ENCODE measurements at places on chromosomes 12 and 14. TPM values are rescaled to one million over a fixed set of nuclear protein-coding genes. Genes with fewer than 3 reads are reported as not detected.

TSPAN19 gene
- total RNA-seq, result not detected

SMIM41 gene
- total RNA-seq, result not detected

LTBR gene
- total RNA-seq, result 12.1 TPM

ANKRD9 gene
- 10.0 TPM for total RNA-seq

PLA2G1B gene
- 0.87 TPM for total RNA-seq

ACOT4 gene
- total RNA-seq, result not detected

GDF3 gene
- total RNA-seq, result not detected

IFI27L1 gene
- 19.3 TPM for total RNA-seq

CD27 gene
- total RNA-seq, result not detected
